Mesothelial cell of epicardium (in vitro differentiated cells): ENCODE measurements at places on chromosomes 7 and 10. TPM values are rescaled to one million over a fixed set of nuclear protein-coding genes. Genes with fewer than 3 reads are reported as not detected.

DNA sequence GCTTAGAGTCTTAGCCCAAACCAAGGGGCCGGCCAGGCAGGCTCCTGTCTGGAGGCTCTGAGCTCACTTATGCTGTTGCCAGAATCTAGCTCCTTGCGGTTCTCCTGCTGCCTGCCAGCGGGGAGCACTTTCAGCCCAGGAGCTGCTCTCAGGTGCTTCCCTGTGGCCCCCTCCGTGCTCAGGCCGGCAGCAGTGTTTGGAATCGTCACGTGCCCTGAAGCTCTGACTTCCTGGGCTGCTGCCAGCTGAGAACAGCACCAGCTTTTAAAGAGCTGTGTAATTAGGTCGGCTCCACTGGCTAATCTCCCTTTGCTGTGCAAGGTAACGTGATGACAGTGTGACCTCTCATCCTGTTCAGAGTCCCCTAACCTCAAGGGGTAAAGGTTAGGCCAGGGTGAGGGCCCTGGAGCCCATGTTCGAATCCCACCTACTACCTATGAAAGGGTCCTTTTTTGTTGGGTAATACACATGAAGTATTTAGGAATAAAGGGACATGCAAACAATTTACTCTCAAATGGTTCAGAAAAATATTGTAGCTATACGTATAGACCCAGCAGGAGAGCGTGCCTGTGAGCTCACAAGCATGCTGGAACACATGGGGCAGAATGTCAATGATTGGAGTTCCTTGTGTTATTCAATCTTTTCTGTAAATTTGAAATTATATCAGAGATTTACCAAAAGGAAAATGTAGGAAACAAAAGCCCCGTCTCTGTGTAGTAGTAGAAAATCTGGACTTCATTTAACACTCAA, 16.6 kb downstream of the ZNF862 start:
- peak overlapping the region; percentile 39 for H3K4me3 ChIP-seq
- peaks cover 30% of the 10 kb centered on the region for H3K4me1 ChIP-seq
- H3K27ac ChIP-seq: peak overlapping the region; percentile 98
- no peaks in the 10 kb centered on the region for H3K27me3 ChIP-seq
- peaks cover 6% of the 10 kb centered on the region for H3K36me3 ChIP-seq

DNA sequence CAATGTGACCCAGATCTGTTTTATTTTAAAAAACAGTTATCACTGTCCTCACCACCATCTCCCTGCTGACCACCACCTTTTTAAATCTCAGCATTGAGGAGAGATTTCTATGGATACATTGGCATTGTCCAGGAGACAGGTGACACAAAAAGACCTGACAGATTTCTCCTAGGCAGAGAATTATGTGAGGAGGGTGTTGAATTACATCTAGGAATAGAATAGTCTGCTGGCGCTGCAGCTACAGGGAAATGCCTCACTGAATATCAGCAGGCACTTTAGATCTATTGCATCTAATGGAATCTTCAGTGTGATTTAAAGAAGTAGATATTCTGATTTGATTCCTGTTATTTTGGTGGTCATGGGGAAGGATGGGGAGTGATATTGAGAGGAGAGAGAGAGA, 593.5 kb downstream of the NRG3 start:
- DNase-seq: no peak
- no peak overlapping the region for H3K4me3 ChIP-seq
- H3K27me3 ChIP-seq: peaks cover 61% of the 10 kb centered on the region

GRCh38 chr7:94509264-94509886, at the start of gene CASD1:
CASD1 (plus strand) TSS chr7:94509809; CDS start chr7:94510085, 276 bp downstream.
- H3K4me1 ChIP-seq: peaks cover 37% of the 10 kb centered on the region
- peak within 1 kb of the TSS; percentile 94 for H3K27ac ChIP-seq
- DNase-seq: no peak

DNA sequence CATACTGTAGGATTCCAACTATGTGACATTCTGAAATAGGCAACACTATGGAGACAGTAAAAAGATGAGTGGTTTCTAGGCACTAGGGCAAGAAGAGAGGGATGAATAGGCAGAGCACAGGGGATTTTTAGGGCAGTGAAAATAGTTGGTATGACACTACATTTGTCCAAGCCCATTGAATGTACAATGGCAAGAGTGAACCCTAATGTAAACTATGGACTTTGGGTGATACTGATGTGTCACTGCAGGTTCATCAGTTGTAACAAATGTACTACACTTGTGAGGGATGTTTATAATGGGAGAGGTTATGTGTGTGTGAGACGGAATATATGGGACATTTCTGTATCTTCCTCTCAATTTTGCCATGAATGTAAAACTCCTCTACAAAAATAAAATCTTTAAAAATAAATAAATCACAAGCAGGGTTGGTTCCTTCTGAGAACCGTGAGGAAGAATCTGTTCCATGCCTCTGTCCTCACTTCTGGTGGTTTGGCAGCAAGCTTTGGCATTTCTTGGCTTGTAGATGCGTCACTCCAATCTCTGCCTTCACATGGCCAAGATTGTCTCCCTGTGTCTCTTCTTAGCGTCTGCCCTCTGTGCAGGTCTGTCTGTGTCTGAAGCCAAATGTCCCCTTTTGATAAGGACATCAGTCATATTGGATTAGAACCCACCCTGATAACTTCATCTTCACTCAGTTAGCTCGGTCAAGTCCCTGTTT, 83.1 kb upstream of the AGBL3 start:
- peaks cover 32% of the 10 kb centered on the region for H3K4me1 ChIP-seq
- no peak overlapping the region for H3K4me3 ChIP-seq
- no peak for DNase-seq
- H3K27ac ChIP-seq: no peak overlapping the region
- no peaks in the 10 kb centered on the region for H3K27me3 ChIP-seq

GRCh38 chr7:48782511-48782910, 141.8 kb upstream of the CDC14C start:
- no peaks in the 10 kb centered on the region for H3K27me3 ChIP-seq
- H3K4me1 ChIP-seq: peaks cover 12% of the 10 kb centered on the region
- H3K27ac ChIP-seq: no peak overlapping the region
- no peak overlapping the region for H3K4me3 ChIP-seq
- no peak for DNase-seq
- H3K36me3 ChIP-seq: no peaks in the 10 kb centered on the region

- H3K27ac ChIP-seq: no peak overlapping the region
- peaks cover 4% of the 10 kb centered on the region for H3K4me1 ChIP-seq
- no peak overlapping the region for H3K4me3 ChIP-seq
- no peaks in the 10 kb centered on the region for H3K27me3 ChIP-seq
- peaks cover 11% of the 10 kb centered on the region for H3K36me3 ChIP-seq
Observed at GRCh38 chr7:2606539-2606936, 25.2 kb upstream of the TTYH3 start.

DNA sequence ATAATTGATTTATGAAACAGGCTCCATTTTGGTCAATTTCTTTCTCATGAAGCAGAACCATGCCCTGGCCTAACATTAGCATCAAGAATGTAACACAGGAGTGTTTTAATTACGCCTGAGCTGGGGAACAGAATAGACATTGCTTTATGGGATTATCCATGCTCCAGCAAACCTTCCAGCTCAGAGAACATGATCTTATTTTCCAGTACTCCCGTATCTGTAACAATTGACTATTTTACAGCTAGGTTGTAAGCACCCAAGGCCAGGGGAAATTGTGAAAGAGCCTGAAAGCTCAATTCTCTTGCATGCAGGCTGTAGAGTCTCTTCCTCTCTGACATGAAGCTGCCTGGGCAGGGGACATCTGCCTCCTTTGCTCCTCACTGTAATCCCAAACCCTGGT, 30.8 kb upstream of the CRYGN start:
- peaks cover 3% of the 10 kb centered on the region for H3K4me1 ChIP-seq
- H3K4me3 ChIP-seq: no peak overlapping the region
- H3K36me3 ChIP-seq: peaks cover 60% of the 10 kb centered on the region
- DNase-seq: no peak

DNA sequence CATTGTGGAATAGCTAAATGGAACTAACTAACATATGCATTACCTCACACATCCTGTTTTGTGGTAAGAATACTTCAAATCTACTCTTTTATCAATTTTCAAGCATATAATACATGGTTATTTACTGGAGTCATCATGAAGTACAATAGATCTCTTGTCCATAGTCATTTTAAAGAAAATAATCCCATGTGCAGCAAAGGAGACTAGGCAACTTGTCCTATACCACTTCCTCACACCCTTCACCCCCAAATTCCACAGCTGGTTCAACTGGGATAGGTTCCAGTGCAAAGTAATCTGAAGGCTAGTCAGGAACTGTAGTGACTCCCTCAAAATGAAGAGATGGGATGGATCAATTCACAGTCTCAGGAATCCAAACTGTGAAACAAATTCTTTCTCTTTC, 176.1 kb downstream of the SGMS1 start:
- H3K27ac ChIP-seq: no peak overlapping the region
- no peaks in the 10 kb centered on the region for H3K27me3 ChIP-seq
- no peak overlapping the region for H3K4me3 ChIP-seq
- no peak for DNase-seq
- no peaks in the 10 kb centered on the region for H3K4me1 ChIP-seq
- peaks cover 16% of the 10 kb centered on the region for H3K36me3 ChIP-seq

- H3K27me3 ChIP-seq: no peaks in the 10 kb centered on the region
- H3K36me3 ChIP-seq: peaks cover 1% of the 10 kb centered on the region
- H3K4me1 ChIP-seq: peaks cover 28% of the 10 kb centered on the region
Observed at GRCh38 chr10:20890491-20891337, 6.4 kb downstream of the NEBL start.

DNA sequence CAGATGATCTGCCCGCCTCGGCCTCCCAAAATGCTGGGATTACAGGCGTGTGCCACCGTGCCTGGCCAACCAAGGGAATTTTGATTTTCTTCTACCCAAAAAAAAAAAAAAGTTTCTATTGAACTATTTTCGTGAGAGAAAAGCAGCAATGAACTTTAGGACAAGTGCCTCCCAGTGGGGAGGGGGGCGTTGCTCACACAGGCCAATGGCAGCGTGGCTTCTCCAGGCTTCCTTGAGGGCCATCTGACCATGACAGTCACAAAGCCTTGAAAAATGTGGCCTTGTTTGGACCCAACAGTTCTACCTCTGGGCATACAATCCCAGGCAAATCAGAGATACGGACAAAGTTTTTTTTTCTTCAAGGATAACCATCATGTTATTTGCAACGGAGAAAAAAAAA, 56.0 kb downstream of the TNRC18 start:
- DNase-seq: no peak
- no peak overlapping the region for H3K4me3 ChIP-seq
- no peaks in the 10 kb centered on the region for H3K27me3 ChIP-seq
- peaks cover 4% of the 10 kb centered on the region for H3K4me1 ChIP-seq
- peaks cover 15% of the 10 kb centered on the region for H3K36me3 ChIP-seq

GRCh38 chr7:23474829-23475575, 4.7 kb upstream of the IGF2BP3 start:
- no peaks in the 10 kb centered on the region for H3K27me3 ChIP-seq
- DNase-seq: no peak
- H3K4me3 ChIP-seq: peak overlapping the region; percentile 89
- H3K27ac ChIP-seq: peak overlapping the region; percentile 95
- no peaks in the 10 kb centered on the region for H3K36me3 ChIP-seq
- H3K4me1 ChIP-seq: peaks cover 41% of the 10 kb centered on the region

- peaks cover 3% of the 10 kb centered on the region for H3K36me3 ChIP-seq
- no peak for DNase-seq
- no peak overlapping the region for H3K27ac ChIP-seq
- no peaks in the 10 kb centered on the region for H3K27me3 ChIP-seq
Observed at GRCh38 chr10:103254538-103255325, 9.0 kb downstream of the RPEL1 start.

- no peaks in the 10 kb centered on the region for H3K27me3 ChIP-seq
- no peak overlapping the region for H3K27ac ChIP-seq
- H3K4me3 ChIP-seq: no peak overlapping the region
- H3K36me3 ChIP-seq: no peaks in the 10 kb centered on the region
- peaks cover 18% of the 10 kb centered on the region for H3K4me1 ChIP-seq
- no peak for DNase-seq
Observed at GRCh38 chr7:3089493-3089892, 45.8 kb upstream of the CARD11 start.

The JAKMIP3 gene
- 1.2 to 1.4 TPM (median 1.3 TPM) in 3 replicates for total RNA-seq

The CAMK2B gene
- 1.8 to 1.9 TPM (median 1.9 TPM) in 3 replicates for total RNA-seq

The SEMA3C gene
- total RNA-seq: 490 to 527 TPM (median 496 TPM) in 3 replicates

The SPDYE8 gene
- 0.11 TPM in 1 of 3 replicates, not detected in the others for total RNA-seq

The GBF1 gene
- total RNA-seq: 49.3 to 51.1 TPM (median 51.1 TPM) in 3 replicates

The PARP12 gene
- 26.2 to 30.2 TPM (median 27.1 TPM) in 3 replicates for total RNA-seq

The AEBP1 gene
- total RNA-seq: 94.3 to 96.8 TPM (median 95.2 TPM) in 3 replicates

The RAPGEF5 gene
- 5.4 to 6.1 TPM (median 5.7 TPM) in 3 replicates for total RNA-seq

The PHYHIPL gene
- 0.24 to 0.56 TPM (median 0.50 TPM) in 3 replicates for total RNA-seq

The ZNF479 gene
- total RNA-seq: not detected in 3 replicates
